ENCODE measurements at places on chromosomes 4 and X. TPM values are rescaled to one million over a fixed set of nuclear protein-coding genes. Genes with fewer than 3 reads are reported as not detected.

SCFD2 gene
- total RNA-seq: 9.4 TPM

TKTL2 gene
- total RNA-seq: not detected

PAGE2 gene
- total RNA-seq: not detected

PDE6B gene
- total RNA-seq: not detected

AFAP1 gene
- 29.8 TPM for total RNA-seq

PCDH10 gene
- not detected for total RNA-seq

SLITRK4 gene
- 95.2 TPM for total RNA-seq

GLOD5 gene
- total RNA-seq: not detected

TCEAL2 gene
- total RNA-seq: not detected

ERCC6L gene
- total RNA-seq: 7.1 TPM

TRIM75 gene
- not detected for total RNA-seq

Data from NCI-H460 (cell line).